ENCODE measurements at places on chromosomes 16 and 17.

DNA sequence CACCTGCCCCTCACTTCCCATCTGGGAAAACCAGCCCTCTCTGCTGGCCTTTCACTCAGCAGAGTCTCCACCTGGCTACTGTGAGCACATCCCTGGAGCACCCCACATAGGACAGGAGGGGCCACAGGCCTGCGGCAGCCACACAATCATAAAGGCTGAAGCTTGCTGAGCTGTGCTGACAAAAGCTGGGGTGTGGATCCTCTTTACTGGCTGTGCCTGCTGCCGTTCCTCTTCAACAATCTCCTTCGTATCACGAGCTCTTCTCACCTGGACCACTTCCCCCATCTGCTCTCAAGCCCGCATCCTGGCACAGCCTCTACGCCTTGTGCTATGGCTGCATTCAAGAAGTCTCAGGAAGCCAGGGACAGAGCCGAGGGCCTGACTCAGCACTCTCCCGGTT, 86.1 kb downstream of the ZNF778 start:
- DNase-seq = no peak

- no peak for DNase-seq
Measured at GRCh38 chr17:32756696-32757095, 120.2 kb downstream of the MYO1D start.

DNA sequence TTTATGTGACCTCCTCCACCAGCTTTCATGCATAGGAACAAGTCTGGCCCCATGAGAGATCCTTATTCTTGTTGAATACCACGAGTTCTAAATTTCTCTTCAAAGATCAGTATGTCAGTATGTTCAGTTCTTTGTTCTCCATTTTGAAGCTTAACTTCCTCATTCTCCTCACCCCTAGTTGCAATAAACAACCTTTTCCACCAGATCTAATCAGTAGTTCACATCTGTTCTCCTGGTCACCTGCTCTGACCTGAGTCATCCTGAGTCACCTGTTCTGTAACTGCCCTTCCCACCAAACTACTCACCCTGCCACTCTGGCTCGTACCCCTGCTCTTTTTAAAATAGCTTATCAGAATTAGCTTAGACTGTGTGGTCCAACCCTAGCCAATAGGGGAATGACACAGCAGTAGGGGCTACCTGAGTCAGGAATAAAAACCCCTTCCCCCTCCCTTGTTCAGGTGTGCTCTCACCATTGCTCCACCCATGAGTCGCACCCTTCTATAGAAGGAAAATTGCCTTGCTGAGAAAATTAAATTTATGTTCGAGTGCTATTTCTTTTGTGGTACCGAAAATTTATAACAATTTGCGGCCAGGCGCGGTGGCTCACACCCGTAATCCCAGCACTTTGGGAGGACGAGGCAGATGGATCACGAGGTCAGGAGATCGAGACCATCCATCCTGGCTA, 94.6 kb downstream of the EMP2 start:
- no peak for DNase-seq

DNA sequence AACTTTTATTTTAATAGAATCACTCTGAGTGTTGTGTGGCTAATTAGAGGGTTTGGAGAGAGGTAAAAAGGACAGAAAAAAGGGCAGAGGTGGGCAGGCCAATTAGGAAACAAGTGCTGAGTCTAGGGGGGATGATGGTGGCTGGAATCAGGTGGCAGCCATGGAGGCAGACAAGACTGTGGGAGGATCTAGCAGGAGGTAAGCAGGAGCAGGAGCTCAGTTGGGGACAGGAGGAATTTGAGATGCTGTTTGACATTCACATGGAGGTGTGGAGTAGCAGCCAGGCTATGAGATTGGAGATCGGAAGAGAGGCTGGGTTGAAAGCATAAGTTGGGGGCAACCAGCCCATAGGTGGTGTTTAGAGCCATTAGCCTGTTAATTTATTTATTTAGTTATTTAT, 3.7 kb upstream of the MT4 start:
- DNase-seq = no peak

GRCh38 chr17:68718465-68718864, 117.3 kb upstream of the FAM20A start:
- DNase-seq = no peak

DNA sequence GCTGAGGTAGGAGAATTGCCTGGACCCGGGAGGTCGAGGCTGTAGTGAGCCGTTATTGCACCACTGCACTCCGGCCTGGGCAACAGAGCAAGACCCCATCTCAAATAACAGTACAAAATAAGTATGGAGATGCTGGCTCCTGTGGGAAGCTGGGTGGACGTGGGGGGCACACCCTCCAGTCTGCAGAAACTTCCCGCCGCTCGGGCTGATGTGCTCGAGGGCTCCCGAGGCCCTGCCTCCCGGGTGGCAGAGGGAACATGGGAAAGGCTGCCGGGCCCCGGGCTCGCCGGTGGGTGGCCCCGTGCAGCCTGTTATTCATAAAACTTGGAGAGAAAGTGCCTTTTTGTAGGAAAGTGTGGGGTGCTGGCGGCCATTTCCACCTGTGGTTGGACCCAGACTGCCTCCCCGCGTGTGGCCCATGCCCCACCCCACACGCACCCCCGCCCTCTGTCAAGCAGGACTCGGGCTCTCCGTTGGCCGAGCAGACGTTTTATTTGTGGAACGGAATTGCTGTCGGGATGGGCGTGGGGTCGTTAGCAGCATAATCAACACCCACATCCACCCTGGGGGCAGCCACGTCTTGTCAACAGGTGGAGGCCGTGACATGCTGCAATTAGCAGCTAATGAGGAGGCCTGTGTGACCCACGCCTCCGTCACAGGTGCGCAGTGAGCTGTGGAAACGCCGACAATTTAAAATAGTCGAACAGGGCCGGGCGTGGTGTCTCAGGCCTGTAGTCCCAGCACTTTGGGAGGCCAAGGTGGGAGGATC, 7.4 kb upstream of the CIAO3 start:
- DNase-seq = no peak

DNA sequence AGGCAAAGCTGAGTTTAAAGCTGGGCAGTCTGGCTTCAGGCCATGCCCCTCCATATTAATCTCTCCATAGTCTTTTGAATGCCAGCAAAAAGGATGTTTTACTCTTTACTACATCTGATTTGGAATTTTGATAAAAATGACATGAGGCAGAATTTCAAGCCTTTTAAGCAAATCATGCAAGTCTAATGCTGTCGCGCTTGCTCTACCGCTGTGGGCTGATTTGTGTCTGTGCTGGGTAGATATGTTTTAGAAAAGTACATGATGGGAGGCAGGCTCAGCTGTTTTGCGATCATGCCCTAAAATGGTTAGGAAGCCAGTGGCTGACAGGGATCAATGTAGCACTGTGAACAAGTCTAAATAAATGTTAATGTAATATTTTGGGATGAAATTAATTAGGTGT, 311.9 kb downstream of the CA10 start:
- no peak for DNase-seq

- no peak for DNase-seq
Measured at GRCh38 chr16:23500212-23500861, 10.0 kb downstream of the GGA2 start.

- no peak for DNase-seq
Measured at GRCh38 chr17:17149520-17150447, 56.3 kb downstream of the PLD6 start.

DNA sequence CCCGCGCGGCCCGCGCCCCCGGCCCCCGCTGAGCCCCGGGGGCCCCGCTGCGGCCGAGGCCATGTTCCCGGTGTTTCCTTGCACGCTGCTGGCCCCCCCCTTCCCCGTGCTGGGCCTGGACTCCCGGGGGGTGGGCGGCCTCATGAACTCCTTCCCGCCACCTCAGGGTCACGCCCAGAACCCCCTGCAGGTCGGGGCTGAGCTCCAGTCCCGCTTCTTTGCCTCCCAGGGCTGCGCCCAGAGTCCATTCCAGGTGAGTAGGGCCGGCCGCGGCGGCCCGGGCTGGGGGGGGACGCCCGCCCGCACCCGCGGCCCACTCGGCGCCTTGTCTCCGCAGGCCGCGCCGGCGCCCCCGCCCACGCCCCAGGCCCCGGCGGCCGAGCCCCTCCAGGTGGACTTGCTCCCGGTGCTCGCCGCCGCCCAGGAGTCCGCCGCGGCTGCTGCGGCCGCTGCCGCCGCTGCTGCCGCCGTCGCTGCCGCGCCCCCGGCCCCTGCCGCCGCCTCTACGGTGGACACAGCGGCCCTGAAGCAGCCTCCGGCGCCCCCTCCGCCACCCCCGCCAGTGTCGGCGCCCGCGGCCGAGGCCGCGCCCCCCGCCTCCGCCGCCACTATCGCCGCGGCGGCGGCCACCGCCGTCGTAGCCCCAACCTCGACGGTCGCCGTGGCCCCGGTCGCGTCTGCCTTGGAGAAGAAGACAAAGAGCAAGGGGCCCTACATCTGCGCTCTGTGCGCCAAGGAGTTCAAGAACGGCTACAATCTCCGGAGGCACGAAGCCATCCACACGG, 504 bp downstream of the MAZ start:
- DNase-seq = peak; percentile 91

- peak; percentile 53 for DNase-seq
Measured at GRCh38 chr16:1054660-1055556, 17.6 kb upstream of the SSTR5 start.

GRCh38 chr17:79788455-79788854, 8.4 kb downstream of the CBX8 start:
- no peak for DNase-seq

DNA sequence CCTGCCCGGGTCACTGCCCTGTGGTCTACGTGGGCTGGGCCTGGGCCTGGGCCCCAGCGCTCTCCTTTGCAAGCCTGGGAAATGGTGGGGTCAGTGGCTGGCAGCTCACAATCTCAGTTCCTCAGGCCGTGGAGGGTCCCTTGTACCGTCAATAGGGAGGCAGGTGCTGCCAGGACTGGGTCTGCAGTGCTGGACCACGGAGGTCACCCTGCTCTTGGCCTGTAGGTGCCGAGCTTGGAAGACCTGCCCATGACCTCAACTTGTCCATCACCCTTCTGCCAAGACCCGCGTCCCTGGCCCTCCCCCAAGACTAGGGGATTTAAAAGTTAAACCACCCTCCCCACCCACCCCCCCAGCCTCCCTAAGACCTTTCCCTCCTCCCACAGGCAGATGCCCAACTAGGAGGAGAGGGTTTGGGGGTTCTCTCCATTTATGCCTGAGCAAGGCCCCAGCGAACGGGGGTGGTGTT, 2.5 kb downstream of the TBX2 start:
- no peak for DNase-seq

- DNase-seq = no peak
Measured at GRCh38 chr17:6392609-6393350, 42.1 kb downstream of the AIPL1 start.

DNA sequence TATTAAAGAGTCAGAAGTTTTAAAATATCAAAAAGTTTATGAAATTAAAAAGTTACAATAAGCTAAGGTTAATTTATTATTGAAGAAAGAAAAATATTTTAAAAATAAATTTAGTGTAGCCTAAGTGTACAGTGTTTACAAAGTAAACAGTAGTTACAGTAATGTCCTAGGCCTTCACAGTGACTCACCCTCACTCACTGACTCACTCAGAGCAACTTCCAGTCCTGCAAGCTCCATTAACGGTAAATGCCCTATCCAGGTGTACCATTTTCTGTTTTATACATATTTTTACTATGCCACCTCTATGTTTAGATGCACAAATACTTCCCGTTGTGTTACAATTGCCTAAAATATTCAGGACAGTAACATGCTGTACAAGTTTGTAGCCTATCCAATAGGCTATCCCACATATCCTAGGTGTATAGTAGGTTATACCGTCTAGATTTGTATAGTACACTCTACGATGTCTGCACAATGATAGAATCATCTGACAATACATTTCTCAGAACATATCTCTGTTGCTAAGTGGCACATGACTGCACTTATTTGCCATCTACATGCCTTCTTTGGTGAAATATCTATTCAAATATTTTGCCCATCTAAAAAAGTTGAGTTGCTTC, 67.2 kb upstream of the WSB1 start:
- DNase-seq = no peak

GRCh38 chr17:79706931-79707850, 23.6 kb upstream of the ENPP7 start:
- DNase-seq = no peak

- DNase-seq = no peak
Measured at GRCh38 chr16:50737420-50737959, 4.4 kb upstream of the CYLD start.

GRCh38 chr17:55420776-55421178, 858 bp downstream of the MMD start:
- DNase-seq = peak; percentile 74

GRCh38 chr16:27476240-27476639, 73.5 kb downstream of the GTF3C1 start:
- no peak for DNase-seq

DNA sequence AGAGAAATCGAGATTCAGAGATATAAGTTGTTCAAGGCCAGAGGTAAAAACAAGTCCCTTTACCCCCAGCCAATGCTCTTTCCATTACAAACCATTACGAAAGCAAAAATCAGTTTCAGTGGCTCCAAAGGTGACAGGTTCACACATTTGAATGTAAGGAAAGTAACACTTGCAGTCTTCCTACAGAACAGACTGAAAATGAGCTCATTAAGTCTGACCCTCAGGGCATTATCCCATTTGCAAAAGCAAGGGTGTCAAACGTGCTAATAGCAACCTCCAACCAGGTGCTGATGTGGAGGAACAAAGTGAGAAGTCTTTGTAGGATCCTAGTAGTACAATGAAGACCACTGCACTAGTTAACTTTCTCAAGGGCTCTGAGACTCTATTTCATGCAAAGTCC, 65.2 kb downstream of the XPO6 start:
- DNase-seq = no peak

DNA sequence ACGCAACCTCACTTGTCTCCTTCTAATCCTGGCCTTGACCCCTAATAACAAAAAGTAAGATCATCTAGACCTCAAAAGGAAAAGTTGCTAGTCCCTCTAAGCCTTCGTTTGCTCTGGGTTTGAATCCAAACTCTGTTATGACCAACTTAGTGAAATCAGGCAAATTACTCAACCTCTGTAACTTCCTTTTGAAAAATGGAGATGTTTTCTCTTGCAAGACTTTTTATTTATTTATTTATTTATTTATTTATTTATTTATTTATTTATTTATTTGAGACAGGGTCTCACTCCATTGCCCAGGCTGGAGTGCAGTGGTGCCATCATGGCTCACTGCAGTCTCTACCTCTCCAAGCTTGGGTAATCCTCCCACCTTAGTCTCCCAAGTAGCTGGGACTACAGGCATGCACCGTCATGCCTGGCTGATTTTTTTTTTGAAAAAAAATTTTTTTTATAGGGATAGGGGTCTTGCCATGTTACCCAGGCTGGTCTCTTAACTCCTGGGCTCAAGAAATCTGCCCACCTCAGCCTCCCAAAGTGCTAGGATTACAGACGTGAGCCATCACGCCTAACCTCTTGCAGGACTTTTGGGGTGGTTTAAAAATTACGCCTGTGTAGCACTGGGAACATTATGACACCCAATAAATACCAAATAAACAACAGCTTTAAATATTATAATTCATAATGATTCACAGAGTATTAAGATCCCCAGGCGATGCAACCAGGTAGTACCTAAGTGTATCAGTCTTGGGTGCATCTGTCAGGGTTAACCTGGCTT, 63.4 kb downstream of the PITPNC1 start:
- no peak for DNase-seq

- no peak for DNase-seq
Measured at GRCh38 chr17:57636274-57636673, 108.8 kb downstream of the CCDC182 start.

Data from Karpas-422 (cell line).